ENCODE measurements at places on chromosomes 6 and 20. TPM values are rescaled to one million over a fixed set of nuclear protein-coding genes. Genes with fewer than 3 reads are reported as not detected.

Gene L3MBTL1
- 34.8 TPM for total RNA-seq

Gene BMP6
- 5.1 TPM for total RNA-seq

Gene HLA-DQA2
- not detected for total RNA-seq

Gene SMLR1
- not detected for total RNA-seq

Gene BNIP5
- total RNA-seq = not detected

Gene NKAIN2
- 33.0 TPM for total RNA-seq

Gene HSPA12B
- total RNA-seq = 3.2 TPM

Gene XKR7
- 10.1 TPM for total RNA-seq

Gene COL12A1
- 8.3 TPM for total RNA-seq

Gene CRISP3
- total RNA-seq = not detected

Gene TFAP2C
- total RNA-seq = under 0.01 TPM

Gene HCRTR2
- 30.0 TPM for total RNA-seq

Gene CDH22
- total RNA-seq = 5.1 TPM

Gene SLC22A2
- total RNA-seq = 0.46 TPM

Gene SPAG4
- total RNA-seq = 1.6 TPM

Gene OXT
- total RNA-seq = 46.4 TPM

Gene FOXS1
- total RNA-seq = 1.4 TPM

Gene ROS1
- total RNA-seq = not detected

Gene SIRPA
- total RNA-seq = 15.7 TPM

Gene JPH2
- 0.46 TPM for total RNA-seq

Gene CDH4
- 21.9 TPM for total RNA-seq

Gene FILIP1
- 5.3 TPM for total RNA-seq

Gene ENPP5
- total RNA-seq = 13.6 TPM

Gene OPRL1
- 33.4 TPM for total RNA-seq

Gene TTK
- 10.1 TPM for total RNA-seq

Gene CALHM4
- 0.46 TPM for total RNA-seq

Gene IL20RA
- 1.4 TPM for total RNA-seq

Gene FOXQ1
- 2.8 TPM for total RNA-seq

Gene LHFPL5
- 2.1 TPM for total RNA-seq

Gene FRK
- total RNA-seq = 0.92 TPM

Gene SMOC2
- 9.2 TPM for total RNA-seq

Gene CTCFL
- 0.23 TPM for total RNA-seq

Gene GINS1
- 14.1 TPM for total RNA-seq

Gene CLVS2
- 43.6 TPM for total RNA-seq

Gene TPBG
- total RNA-seq = 7.2 TPM

Gene CAGE1
- total RNA-seq = not detected

Gene NKX2-4
- total RNA-seq = 2.1 TPM

Gene CRIP3
- 6.7 TPM for total RNA-seq

Gene BTNL2
- total RNA-seq = not detected

Gene C6orf52
- total RNA-seq = 0.92 TPM
